A172 (cell line): ENCODE measurements at places on chromosomes 2 and 18. TPM values are rescaled to one million over a fixed set of nuclear protein-coding genes. Genes with fewer than 3 reads are reported as not detected.

GRCh38 chr2:198017068-198017467, 212.7 kb downstream of the PLCL1 start:
- no peak for DNase-seq

Gene UBXN2A
- 35.9 and 36.5 TPM in 2 replicates for total RNA-seq

GRCh38 chr2:165376571-165376975, 92.9 kb upstream of the CSRNP3 start:
- DNase-seq: no peak

Gene TBC1D8
- total RNA-seq: 4.3 and 4.9 TPM in 2 replicates

DNA sequence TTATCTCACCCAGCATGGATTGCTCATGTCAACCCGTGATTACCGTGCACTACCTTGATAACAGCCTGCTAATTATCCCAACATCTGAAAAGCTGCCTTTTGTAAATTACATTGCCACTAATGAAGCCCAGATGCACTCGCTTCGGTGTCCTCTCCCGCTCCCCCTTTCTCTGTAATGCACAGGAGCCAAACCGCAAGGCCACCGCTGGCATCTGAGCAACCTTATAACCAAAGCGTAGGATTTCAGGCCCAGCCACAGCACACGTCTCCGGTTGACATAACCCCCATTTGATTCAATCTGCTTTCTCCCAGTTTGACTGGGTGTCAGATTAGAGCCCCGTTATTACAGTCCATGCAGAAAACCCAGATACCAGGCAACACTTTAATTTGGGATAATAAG, 341.2 kb downstream of the ALK start:
- no peak for DNase-seq

GRCh38 chr18:37432436-37433195, 133.0 kb downstream of the CELF4 start:
- DNase-seq: no peak

DNA sequence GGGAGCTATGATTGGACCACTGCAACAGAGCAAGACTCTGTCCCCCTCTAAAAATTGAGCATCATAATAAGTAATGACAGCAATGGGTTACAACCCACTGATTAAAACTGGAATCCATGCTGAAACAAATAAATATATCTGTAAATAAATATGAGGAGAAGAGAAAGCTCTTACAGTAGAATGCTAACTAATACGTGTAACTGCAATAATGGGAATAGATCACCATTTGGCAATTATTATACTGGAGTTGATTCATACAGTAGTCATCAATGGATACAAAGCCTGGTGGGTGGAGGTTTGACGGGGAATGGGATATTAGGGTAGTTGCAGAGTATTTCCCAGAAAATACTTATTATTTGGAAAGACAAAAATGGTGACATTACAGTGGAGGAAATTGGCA, 6.1 kb upstream of the INO80B start:
- no peak for DNase-seq

DNA sequence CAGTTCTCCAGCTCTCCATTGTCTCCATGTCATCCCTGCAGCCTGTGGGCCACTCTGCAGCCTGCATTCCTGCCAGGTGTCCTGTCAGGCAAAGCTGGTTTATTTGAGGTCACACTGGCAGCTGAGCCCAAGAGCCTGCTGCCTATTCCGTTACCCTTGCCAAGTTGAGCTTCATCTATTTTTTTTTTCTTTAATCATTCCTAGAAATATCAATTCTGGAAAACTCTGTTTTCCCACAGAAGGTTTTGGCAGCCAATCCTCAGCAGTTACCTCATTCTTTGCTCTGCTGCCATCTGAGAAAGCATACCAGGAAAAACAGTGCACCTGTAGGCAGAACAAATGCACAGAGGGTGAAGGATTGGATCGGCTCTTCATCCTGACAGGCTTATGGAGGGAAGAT, 411.0 kb upstream of the ACVR2A start:
- no peak for DNase-seq
